NCI-H2171 (cell line): ENCODE measurements at places on chromosomes 16 and 17.

DNA sequence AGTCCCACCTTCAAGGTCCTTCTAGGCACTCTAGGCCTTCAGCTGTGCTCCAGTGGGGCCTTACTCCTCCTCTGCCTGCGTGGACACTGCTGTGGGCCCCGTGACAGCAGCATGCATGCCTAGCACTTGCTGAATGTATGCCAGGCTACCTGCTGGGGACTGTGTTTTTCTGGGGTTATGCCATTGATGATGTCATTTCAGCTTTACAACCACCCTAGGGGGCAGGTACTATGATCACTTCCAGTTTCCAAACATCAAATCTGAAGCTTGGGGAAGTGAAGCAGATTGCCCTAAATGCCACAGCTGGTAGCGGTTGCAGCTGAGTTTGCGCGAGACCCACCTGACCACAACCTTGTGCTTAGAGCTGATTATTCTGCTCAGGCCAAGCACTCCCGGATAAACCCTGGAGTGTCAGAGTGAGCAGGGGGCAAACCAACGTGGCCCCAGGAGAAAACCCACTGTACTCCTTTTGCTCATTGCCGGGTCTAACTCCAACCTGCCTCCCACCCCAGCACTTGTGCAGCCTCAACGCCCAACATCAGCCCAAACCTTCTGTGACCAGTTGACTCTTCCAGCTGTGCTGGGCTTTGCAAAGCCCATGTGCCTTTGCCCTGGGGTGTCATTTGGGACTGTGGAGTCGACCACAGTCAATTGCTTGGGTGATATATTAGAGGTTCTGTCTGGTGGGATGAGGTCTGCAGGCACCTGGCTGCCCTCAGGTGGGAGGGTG lies 168.4 kb downstream of the ENGASE start:
- DNase-seq: no peak

DNA sequence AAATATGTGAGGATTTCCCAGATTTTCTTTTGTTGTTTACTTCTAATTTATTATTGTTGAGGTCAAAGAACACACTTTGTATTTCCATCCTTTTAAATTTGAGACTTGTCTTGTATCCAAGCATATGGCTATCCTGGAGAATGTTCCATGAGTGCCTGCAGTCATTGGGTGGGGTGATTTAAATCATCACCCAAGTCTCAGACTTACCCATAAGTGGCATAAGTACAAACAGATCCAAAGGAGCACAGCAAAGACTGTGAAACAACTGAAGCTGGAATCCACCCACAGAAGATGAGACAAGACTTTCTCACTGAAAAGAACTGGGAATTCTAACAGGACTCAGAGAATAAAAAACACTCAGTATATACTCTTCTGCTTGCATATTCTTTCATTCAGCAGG lies 239.9 kb downstream of the CEP112 start:
- no peak for DNase-seq

GRCh38 chr17:45325810-45326209 lies 9.0 kb upstream of the MAP3K14 start:
- DNase-seq: no peak

- no peak for DNase-seq
Observed at GRCh38 chr17:7508145-7508544, 24.0 kb downstream of the POLR2A start.

- no peak for DNase-seq
Observed at GRCh38 chr17:75428543-75429469, 23.3 kb upstream of the GRB2 start.

- no peak for DNase-seq
Observed at GRCh38 chr16:24736758-24737157, 7.3 kb downstream of the TNRC6A start.

GRCh38 chr17:81512562-81513371 lies at the start of gene ACTG1:
ACTG1 (minus strand) TSS chr17:81512799; CDS start chr17:81512354, 445 bp downstream.
- peak; percentile 93 for DNase-seq

GRCh38 chr16:53792161-53792951 lies 88.4 kb downstream of the FTO start:
- no peak for DNase-seq

DNA sequence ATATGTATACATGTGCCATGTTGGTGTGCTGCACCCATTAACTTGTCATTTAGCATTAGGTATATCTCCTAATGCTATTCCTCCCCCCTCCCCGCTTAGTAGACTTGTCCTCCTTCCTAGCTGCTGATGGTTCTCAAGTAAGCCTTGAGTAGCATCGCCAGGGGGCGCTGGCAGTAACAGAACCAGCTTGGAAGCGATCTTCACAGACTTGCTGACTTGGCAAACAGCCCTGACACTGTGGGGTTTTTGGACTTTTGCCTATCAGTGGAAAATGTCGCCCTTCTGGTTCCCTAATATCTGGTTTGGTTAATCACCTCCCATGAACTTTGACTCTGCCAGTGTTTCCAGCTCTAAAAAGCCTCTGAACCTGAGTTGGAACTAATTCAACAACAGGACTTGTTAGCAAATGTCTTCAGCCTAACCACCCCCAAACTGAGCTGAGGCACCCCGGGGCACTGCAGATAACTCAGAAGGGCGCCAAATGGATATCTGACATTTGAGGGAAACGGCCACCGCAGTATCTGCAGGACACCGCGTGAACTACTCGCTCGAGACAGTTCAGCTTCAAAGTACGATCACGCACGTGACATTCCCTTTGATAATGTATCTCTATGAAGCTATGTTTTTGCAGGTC lies 15.4 kb upstream of the SPATA32 start:
- peak; percentile 77 for DNase-seq

- DNase-seq: no peak
Observed at GRCh38 chr16:4855804-4856203, 8.5 kb downstream of the UBN1 start.

DNA sequence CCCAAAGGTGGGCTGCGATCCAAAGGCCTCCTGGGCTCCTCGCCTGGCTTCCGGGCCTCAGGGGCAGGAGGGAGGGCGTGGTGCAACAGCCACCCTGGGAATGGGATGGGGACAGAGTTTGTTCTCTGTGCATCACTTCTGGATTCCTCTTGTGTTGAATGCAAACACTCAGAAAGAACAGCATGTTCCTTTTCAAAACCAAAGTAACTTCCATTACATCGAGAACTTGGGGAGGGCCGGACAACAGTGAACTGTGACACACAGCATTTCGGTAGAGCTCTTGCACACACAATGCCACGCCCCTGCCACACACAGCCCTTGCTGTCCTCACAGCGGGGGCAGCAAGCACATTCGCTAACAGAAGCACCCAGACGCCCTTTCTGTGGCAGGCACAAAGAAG lies 36.1 kb upstream of the FASN start:
- no peak for DNase-seq

DNA sequence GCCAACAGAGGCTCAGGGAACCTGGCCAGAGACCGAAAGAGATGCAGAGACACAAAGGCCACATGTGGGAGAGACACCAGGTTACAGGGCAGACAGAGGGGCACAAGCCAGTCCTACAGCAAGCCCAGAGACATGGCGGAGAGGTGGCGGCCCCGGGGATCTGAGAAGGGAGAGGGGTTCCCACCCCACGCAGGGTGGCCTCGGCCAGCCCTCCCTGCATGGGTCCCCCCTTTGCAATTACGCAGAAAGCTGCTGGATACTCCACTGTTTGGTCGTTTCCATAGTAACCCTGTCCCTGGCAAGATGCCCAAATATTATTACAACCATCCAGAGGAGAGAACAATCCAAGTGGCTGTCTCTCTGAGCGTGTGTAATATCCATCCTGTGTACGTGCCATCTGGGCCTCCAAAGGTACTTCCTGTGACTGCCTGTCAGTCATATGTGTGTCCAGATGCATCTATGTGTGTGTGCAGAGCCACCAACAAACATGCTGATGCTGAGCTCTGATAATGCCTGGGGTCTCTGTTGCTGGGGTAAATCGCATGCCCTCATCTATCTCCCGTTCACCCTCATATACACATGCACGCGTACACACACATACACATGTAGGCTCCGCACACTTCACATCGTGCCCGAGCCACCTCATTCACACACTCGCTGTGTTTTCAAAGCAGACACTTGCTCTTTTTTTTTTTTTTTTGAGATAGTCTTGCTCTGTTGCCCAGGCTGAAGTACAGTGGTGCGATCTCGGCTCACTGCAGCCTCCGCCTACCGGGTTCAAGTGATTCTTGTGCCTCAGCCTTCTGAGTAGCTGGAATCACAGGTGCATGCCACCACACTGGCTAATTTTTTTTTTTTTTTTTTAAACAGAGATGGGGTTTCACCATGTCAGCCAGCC lies 5.5 kb downstream of the PCGF2 start:
- DNase-seq: peak; percentile 93

GRCh38 chr16:8901320-8901861 lies 19.2 kb downstream of the LITAFD start:
- no peak for DNase-seq

GRCh38 chr16:8569650-8570346 lies 20.5 kb downstream of the TMEM114 start:
- no peak for DNase-seq

DNA sequence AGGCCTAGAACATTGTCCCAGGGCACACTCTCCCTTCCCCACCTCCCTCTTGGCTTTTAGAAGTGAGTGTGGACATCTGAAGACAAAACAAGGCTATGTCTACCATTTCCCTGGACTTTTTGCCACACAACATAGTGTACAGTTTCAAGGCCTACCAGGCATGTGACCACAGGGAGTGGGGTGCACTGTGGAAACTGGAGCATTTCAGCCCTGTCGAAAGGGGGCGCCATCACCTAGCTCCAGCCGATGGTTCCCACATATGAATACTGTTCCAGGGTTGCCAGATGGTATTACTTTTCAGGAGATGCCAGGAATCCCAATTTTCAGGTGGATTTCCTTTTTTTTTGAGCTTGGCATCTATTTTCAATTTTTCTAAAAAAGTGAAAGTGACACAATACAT lies 140.7 kb downstream of the KATNIP start:
- DNase-seq: no peak

DNA sequence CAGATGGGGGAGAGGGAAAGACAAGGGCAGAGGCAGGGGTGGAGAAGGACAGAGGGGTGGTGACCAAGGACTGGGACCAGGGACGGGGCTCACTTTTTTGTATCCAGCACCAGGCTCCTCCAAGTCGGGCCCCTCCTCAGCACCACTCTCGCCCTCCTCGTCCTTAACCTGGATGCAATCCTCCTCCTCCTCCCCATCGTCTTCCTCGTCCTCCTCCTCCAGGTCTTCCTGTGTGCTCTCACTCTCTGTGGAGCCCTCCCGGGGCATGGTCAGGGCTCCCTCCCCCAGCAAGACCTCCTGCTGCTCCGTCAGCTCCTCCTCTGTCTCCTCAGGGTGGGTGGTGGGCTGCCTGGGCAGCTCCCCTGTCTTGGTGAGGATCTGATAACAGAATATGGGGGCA lies 16.8 kb downstream of the G6PC3 start:
- no peak for DNase-seq

DNA sequence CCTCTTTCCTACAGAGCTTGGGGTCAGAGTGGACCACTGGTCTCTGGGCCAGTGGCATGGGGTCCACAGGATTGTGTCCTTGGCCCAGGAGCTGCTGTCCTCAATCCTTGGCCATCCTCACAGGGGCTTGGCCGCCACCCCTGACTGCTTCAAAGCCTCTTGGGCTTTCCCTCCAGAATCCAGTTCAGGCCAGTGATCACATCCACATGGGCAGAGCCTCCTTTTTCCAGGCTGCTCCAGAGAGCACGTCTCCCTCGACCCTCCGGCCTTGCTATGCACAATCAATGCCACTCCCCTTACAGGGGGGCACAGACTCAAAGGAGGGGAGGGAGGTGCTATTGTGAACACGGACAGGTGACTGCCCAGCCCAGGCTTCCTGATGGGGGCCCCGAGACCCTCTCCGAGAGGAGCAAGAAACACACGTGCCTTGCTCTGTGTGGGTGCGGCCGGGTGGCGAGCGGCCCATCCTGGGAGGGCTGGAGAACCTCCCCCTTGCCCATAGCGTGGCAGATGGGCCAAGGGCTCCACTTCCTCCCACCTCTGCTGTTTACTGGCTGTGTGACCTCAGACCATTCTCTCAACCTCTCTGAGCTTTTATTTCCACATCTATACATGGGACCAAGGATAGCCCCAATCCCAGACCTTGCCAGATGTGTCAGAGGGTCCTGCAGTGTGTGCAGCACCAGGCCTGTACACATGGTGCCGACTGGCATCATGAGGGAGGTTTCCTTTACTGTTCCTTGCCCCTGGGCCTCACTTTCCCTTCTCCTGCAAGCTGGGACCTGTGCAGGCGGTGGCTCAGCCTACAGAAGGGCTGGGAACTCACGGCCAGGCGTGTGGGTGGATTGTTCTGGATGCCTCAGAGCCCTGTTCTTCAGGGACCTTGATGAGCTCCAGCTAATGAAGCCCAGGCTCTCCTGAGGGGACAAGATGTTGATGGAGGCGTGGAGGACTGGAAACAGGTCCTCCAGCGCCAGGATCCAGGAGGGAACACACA lies 229.0 kb upstream of the GSE1 start:
- no peak for DNase-seq

DNA sequence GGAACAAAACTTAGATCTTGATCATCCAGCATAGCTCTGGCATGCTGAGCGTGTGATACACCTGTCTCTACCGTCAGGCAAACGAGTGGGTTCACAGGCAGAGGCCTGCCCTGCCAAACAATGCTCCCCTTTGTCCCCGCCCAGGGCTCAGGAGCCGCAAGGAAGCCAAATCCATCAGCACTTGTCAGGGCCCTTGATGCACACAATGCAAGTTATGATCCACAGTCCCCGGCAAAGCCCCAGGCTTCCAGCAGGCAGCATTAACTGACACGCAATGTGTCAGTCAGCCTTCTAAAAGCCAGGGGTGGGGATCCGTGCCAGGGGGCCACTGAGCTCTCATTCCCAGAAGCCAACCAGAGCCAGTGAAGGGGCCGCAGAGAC lies 460.9 kb downstream of the SLC39A11 start:
- no peak for DNase-seq

GRCh38 chr16:67531247-67531646 lies 2.6 kb downstream of the RIPOR1 start:
- DNase-seq: no peak

GRCh38 chr16:53541326-53541725 lies 38.3 kb upstream of the AKTIP start:
- DNase-seq: no peak

- DNase-seq: no peak
Observed at GRCh38 chr17:50832267-50832863, 3.0 kb upstream of the WFIKKN2 start.
